Cortex of kidney (tissue), 1 donor: ENCODE measurements at places on chromosomes 13 and 19.
A peak's percentile ranks its signal among the peaks of the same experiment; 100 is the strongest.

DNA sequence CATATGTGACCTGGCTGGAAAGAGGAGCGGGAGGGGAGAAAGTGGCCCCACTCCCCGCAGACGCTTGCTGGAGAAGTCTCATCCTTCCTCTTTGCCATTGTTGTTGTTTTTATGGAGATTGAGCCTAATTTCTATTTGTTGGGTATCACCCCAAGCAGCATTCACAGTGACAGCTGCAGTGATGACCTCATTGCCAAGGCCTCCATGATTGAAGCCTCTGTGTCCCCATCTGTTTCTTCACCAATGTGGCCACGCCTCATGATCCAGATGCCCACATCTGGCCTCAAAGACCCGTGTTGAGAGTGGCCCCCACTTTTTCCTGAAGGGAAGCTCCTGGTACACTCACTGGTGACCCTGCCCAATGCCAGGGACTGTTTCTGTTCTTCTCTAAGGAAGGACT is 154.2 kb downstream of the SLC7A1 start:
- no peak for DNase-seq

DNA sequence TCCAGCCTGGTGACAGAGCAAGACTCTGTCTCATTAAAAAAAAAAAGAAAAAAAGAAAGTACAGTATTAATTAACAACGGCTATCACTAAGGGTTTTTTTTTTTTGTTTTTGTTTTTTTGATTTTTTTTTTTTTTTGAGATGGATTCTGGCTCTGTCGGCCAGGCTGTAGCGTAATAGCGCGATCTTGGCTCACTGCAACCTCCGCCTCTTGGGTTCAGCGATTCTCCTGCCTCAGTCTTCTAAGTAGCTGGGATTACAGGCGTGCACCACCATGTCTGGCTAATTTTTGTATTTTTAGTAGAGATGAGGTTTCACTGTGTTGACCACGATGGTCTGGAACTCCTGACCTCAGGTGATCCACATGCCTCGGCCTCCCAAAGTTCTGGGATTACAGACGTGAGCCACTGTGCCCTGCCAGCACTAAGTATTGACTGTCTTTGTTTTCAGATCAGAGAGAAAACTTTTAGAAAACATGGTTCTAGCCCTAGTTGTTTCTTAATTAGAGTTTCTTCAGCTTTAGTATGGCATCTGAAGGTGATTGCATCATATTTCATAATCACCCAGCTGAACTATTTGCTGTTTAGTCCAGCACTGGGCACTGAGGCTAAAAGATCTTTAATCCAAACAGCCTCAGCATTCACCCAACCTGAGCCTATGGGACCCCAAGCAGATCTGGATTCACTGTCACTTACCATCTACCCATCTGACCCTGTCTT is 2.7 kb upstream of the GATAD2A start:
- DNase-seq, result no peak

GRCh38 chr13:100520936-100521850 is 67.4 kb downstream of the GGACT start:
- no peak for DNase-seq

- DNase-seq, result no peak
These were observed 1.1 kb upstream of the PPP1R12C start for GRCh38 chr19:55118401-55118991.

- DNase-seq, result peak; percentile 40
These were observed at the start of gene ZNF506 for GRCh38 chr19:19821366-19821951. Gene ZNF506 (minus strand): TSS chr19:19821750. CDS start chr19:19821603, 147 bp downstream.

GRCh38 chr19:50196322-50196932 is 7.0 kb upstream of the MYH14 start:
- DNase-seq, result no peak

GRCh38 chr19:2026770-2027169 is 11.3 kb upstream of the BTBD2 start:
- no peak for DNase-seq

GRCh38 chr19:49423985-49424303 is 703 bp upstream of the PTH2 start:
- DNase-seq, result no peak

GRCh38 chr13:25143706-25144105 is 28.4 kb downstream of the AMER2 start:
- no peak for DNase-seq

- DNase-seq, result no peak
These were observed 102.0 kb downstream of the LRCH1 start for GRCh38 chr13:46654951-46655350.

GRCh38 chr13:110317496-110318195 is 10.6 kb downstream of the COL4A2 start:
- DNase-seq, result no peak

- no peak for DNase-seq
These were observed 657 bp downstream of the ZNF550 start for GRCh38 chr19:57559008-57559403.

- DNase-seq, result no peak
These were observed 166.9 kb downstream of the SLC7A1 start for GRCh38 chr13:29428310-29429181.

DNA sequence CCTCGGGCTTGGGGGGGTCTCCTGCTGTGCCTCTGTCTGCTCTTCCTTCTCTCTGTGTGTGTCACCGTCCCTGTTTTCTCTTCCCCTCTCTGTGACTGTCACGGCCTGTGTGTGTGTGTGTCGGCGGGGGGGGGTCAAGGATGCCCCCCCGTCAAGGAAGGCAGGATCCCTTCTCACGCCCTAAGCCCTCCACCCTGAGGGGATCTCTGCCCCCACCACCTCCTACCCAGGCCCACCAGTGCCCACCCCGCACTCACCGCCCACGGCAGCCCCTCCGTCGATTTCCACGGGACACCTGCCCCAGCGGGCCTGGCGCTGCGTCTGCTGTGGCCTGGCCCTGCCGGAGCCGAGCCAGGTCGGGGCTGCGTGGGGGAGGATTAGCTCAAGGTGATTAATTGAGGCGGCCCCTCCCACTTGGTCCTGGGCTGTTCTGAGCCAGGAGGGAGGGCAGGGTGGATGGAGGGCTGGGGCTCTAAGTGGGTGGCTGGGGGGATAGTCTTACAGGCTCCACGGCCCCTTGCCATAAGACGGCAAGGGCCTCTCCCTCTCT is at the start of gene RAX2:
TSS of gene RAX2 (minus strand) at position 323 of the 550 bp plus-strand sequence. CDS start 486 bp downstream, outside the sequence.
- DNase-seq, result no peak

- no peak for DNase-seq
These were observed 710.0 kb downstream of the SLITRK6 start for GRCh38 chr13:85089186-85089585.

GRCh38 chr19:3471954-3472655 is 8.2 kb downstream of the SMIM24 start:
- DNase-seq, result no peak

- DNase-seq, result no peak
These were observed 2.0 kb upstream of the ELL start for GRCh38 chr19:18523841-18524240.

GRCh38 chr13:44403461-44404056 is 29.9 kb downstream of the SERP2 start:
- no peak for DNase-seq

DNA sequence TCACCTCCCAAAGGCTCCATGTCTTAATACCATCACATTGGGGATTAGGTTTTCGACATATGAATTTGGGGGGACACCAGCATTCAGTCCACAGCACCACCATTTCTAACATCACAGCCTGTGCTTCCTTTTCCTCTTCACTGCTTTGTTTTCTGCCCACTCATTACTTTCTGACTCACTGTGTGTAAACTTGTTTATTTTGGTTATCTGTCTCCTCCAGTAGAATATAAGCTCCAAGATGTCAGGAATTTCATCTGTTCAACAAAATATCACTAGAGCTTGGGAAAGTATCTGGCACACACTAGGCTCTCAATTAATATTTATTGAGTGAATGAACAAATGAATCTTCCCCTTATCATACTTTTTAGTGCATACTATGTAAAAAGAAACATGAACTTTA is 152.0 kb downstream of the NUFIP1 start:
- no peak for DNase-seq

- DNase-seq, result no peak
These were observed 31.9 kb upstream of the ATP11A start for GRCh38 chr13:112657850-112658445.

GRCh38 chr19:16127080-16127479 is 15.4 kb downstream of the RAB8A start:
- DNase-seq, result no peak

DNA sequence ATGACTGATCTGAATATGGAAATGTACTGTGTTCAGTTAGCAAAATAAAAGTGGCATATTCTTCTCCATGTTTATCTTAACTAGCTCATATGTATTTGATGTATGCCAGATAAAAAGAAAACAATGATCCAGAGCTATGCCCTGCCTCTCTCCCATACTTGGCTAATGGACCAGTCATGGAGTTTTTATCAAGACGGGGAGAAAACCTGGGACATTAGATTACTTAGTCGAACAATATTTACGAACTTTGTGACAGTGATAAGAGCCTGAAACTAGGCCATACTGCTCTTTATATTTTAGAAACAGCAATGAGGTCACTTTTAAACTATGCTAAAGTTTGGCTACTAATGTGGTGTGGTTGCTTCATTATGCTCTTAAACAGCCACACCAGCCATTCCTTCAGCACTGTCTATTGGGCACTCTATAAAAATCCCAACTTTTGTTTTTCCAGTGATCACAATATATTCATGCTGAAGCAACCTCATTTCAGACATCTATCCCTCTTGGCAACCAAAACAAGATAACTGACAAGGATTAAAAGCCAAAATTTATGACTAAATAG is 265.0 kb downstream of the FGF14 start:
- no peak for DNase-seq

GRCh38 chr13:48066310-48066989 is 28.5 kb downstream of the MED4 start:
- no peak for DNase-seq

DNA sequence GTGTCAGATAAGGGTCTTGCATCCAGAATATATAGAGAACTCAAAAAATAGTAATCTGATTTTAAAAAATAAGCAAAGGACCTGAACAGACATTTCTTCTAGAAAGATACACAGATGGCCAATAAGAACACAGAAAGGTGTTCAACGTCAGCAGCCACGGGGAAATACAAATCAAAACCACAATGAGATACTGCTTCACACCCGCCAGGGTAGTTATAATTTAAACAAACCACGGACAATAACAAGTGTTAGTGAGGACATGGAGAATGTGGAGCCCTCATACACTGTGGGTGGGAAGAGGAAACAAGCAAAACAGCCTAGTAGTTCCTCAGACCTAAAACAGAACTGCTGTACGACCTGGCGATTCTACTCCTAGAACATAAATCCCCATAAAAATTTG is 26.7 kb upstream of the NAPA start:
- DNase-seq, result no peak

- DNase-seq, result no peak
These were observed 14.3 kb downstream of the IER2 start for GRCh38 chr19:13164343-13165161.

DNA sequence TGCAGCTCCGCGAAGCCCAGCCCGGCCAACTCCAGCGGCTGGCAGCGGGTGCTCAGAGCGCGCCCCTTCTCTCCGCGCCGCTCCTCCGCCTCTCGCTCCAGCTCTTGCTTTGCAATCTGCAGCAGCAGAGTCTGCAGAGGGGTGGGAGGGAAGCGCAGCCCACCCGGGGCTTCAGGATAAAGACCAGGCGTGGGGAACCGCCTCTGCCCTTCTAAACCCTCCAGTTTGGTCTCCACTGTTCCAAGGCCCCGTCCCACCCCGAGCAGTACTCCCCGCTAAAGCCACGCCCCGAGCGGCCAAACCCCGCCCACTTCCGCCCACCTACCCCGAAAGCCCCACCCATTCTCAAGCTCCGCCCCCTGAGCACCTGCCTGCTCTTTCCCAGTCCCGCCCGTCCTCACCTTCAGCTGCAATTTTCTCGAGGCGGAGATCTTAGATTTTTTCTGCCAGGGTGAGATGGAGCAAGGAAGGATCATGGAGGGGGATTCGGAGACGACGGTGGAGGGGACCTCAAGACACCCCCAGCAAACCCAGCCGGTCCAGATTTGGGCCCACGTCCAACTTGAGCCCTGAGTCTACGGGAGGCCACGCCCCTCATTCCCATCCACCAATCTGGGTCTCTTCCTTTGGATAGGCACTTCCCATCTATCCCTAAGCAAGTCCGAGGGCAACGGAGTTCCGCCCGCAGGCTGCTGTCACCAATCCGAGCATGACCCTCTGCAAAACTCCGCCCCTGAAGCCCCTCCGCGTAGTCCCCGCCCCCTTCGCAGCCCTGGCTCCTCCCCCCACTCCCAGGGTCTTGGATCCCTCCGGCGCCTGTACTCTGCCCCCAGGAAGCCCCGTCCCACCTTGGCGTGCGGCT is 1.1 kb downstream of the TNNI3 start:
- no peak for DNase-seq

DNA sequence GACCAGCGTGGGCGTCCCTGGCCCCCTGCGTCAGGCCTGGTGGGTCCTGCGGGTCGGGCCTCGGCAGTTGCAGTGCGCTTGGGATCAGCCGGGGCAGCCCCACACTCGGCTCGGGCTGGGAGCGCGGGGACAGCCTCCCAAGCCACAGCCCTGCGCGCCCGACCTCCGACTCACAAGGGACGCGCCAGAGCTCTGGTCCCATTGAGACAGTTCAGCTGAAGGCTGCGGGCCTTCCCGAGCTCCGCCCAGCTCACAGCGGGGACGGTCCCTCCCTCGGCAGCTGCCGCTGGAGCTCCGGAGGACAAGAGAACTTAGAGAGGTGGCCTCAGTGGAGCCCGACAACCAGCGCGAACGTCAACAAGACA is 45.7 kb upstream of the ZNF730 start:
- DNase-seq, result no peak

GRCh38 chr13:26186995-26187394 is 35.1 kb downstream of the RNF6 start:
- no peak for DNase-seq

GRCh38 chr13:30607908-30608307 is 9.8 kb upstream of the USPL1 start:
- DNase-seq, result no peak

- DNase-seq, result no peak
These were observed 33.4 kb downstream of the SPRY2 start for GRCh38 chr13:80307401-80307987.

DNA sequence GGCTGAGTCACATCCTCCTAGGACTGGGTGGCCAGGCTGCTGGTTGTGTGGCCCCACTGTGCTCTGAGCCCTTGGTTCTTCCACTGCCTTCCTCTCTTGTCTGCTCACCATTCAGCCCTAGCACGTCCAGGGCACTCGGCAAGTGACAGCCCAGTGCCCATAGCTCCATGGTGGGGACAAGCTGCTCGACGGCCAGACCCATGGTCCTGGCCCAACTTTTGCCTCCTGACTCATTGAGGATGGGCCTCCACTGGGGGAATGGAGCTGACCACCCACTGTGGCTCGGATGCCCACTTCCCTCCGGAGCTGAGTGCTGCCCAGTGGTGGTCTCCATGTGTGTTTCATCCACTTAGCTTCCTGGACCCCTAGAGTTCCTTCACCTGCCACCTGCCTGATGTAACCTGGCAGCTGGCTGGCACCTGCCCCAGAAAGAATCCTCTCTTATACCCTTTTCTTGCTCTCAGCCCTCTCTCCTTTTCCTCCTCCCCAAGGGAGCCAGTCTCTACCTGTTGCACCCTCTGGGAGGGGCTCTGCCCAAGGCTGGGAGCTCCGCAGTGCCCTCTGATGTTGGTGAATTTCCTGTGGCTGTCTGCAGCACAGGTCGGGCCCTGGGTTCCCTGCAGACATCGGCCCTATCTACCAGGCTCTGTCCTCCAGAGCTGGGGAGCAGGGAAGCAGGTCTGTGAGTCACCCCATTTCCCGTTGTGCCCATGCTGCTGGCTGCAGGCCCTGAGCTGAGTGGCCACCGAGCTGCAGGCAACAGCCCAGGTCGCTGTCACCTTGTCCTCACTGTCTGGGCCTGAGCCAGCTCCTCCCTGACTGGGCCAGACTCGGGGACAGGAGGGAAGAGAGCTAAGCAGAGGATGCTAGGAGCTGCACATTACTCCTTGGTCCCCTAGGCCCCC is 7.4 kb downstream of the CHST8 start:
- no peak for DNase-seq

- DNase-seq, result no peak
These were observed 14.0 kb upstream of the ZNF347 start for GRCh38 chr19:53172889-53173288.
